ENCODE measurements at places on chromosomes 5 and 9. TPM values are rescaled to one million over a fixed set of nuclear protein-coding genes. Genes with fewer than 3 reads are reported as not detected.
A peak's percentile ranks its signal among the peaks of the same experiment; 100 is the strongest.

DNA sequence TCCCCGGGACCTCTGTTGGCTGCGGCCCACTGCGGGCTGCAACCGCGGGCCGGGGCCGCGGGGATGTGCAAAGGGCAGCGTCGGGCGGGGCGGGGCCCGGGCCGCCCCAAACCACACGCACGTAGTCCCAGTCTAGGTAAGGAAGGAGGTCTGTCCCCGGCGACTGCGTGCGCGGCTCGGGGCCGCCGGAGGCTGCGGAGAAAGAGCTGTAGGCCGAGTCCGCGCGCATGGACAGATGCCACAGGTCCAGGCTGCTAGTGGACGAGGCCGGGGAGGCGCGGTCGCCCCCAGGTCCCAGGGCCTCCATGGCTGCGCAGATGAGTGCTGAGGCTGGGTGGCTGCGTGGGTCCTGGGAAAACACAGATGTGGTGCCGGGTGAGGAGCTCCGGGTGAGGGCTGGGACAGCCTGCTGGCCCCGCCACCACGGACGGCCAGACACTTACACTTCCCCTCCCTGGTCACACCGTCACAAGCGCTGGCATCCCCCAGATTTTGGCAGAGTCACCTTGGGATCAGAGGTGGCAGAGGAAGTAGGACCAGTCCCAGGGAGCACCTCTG, 4.5 kb downstream of the SHROOM1 start:
- DNase-seq, result no peak

DNA sequence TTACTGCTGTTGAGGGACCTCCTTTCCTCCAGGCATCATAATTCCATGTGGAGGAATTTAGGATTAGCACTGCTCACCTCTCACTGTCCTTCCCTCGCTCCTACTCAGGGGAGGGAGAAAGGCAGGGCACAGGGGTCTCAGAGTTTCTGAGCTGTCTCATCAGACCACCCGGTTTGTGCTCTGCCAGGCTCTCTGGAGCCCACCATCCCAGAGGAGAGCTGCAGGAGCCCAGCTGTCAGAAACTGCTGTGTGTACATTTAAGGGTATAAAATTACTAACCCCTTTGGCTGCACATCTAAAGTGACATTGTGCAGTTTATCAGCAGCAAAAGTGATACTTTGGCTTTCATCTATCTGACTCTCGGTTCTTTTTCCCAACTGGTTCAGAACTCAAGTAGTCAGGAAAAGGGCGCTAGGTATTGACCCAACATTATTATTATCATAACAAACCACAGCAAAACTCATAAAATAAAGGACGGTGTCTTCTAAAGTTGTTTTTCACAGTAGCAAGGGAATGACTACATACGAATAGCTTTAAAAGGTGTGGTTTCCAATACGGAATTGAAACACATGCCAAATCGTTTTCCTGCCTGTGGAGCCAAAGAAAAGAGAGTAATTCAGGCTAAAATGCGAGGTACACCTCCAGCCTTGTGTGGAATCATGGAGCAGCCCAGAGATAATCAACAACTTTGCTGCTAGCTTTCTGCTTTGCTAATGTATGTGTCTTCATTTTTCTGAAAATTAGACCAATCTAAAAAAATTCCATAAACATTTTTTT, 348.1 kb downstream of the TMEM167A start:
- no peak for DNase-seq

- no peak for DNase-seq
Measured at GRCh38 chr5:168649306-168649705, 70.1 kb upstream of the PANK3 start.

GRCh38 chr9:81632599-81632998, 56.7 kb downstream of the TLE1 start:
- DNase-seq, result no peak

GRCh38 chr5:11903614-11904264, 507 bp downstream of the CTNND2 start:
- DNase-seq, result peak; percentile 54

DNA sequence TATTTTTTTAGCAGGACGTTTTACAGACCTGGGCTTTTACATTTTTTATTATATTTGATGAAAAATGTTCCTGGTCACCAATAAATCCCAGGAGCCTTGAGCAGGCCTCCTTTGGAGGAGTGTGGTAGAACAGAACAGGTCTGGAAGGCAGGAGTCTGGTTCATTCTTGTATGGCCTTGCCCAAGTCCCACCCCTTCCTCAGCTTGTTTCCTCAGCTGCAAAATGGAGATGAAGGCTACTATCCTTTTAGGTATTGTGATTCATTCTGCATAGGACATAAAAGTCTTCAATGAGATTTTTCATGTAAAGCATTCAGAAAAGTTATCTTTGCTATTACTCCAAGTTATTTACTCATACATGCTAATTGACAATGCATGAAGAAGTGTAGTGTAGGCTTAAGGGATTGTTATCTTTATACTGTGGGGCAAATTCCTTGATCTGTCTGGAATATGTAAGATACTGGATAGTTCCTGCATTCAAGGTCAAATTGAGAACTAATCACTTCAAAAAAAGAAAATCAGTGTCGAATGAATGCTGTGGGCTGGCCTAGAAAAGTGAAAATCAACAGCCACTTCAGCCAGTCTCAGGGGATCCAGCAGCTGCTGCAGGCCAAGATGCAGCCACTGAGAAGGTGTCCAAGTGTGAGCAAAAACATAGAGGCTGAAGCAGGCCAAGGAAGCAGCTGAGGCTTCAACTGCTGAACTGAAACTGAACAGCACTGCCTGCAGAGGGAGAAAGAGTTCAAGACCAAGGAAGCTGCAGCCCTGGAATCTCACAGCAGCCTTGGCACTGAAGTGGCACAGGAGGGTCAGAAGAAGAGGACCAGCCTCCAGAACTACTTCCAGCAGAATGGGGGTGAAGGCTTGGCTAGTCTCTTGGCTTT, 15.5 kb upstream of the SLC36A3 start:
- no peak for DNase-seq

GRCh38 chr5:147507480-147508126, 2.3 kb downstream of the DPYSL3 start:
- no peak for DNase-seq

GRCh38 chr9:1979741-1980367, 35.3 kb upstream of the SMARCA2 start:
- no peak for DNase-seq

DNA sequence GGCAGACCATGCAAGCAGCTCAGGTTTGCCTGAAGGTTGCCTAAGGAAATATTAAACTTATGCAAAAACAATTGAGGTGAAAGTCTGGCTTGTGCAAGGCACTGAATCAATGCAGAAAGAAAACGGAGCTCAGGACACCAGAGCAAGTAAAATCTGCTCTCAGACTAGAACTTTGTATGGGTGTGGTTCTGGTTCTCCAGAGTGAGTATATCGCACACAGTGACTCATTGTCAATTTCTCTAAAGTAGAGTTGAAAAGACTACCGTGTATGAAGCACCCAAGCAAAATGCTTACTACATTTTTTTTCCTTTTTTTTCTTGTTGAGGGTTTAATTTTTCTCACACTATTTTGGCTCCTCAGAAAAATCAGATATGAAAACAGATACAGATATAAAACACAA, 650.3 kb upstream of the CDH10 start:
- DNase-seq, result no peak

GRCh38 chr9:136947955-136948510, 3.0 kb downstream of the C8G start:
- DNase-seq, result peak; percentile 78

Gene LCN2
- total RNA-seq, result not detected

Gene PCDHGC3
- total RNA-seq, result 20.8 TPM

Gene PKD2L2
- total RNA-seq, result not detected

Gene ZNF879
- 16.7 TPM for total RNA-seq

Gene TXN
- total RNA-seq, result 175 TPM

Gene C8G
- not detected for total RNA-seq

Gene ADAMTS13
- 2.0 TPM for total RNA-seq

Gene STING1
- total RNA-seq, result 3.3 TPM
